ENCODE measurements at places on chromosomes 7 and 10.

DNA sequence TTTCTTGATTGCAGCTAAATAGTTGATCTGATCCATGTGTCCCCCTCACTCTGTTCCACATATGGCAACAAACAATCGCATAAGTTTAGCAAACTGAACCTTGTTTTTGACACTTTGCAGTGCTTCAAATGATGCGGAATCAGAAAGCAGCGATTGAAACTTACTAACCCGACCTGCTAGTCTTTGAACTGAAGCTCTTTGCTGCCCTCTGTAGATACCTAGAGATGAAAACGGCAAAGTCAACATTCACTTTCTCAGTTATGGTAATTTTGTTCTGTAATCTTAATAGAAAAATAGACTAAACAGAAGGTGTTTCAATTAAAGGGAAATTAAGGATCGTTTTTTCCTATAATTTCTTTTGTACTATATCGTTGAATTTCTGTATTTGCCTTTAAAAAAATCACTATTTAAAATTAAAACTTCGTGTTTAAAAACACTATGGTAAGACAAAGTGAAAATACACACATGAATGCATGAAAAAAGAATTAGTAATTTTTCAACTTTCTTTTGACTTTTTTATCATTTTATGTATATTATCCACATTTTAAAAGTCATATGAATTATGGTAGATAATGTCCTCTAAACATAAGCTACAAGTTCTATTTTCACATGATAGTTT lies 276.5 kb downstream of the MAGI2 start:
- DNase-seq: peak; percentile 66

GRCh38 chr10:1172256-1172984 lies 116.2 kb downstream of the WDR37 start:
- DNase-seq: no peak

- no peak for DNase-seq
Observed at GRCh38 chr7:92992932-92993331, 124.8 kb downstream of the SAMD9 start.

GRCh38 chr7:64876792-64877713 lies 26.0 kb upstream of the ZNF273 start:
- DNase-seq: no peak

DNA sequence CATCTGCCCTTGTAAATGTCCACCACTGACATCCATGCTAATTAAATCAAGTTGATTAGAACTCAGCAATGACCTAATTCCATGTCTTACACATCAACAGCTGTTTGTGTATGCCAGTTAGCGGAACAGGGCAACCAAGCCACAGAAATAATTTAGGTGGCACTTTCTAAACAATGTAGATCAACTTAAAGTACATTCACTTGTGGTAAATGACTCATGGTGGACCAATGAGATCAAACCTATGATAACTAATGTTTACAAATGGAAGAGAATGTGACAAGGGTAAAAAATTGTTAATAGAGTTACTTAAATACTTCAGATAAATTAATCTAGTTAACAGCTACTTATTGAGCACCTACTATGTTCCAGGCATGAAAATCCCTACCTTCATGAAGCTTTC lies 63.1 kb upstream of the ICA1 start:
- DNase-seq: no peak

GRCh38 chr7:47484923-47485639 lies 96.8 kb downstream of the TNS3 start:
- no peak for DNase-seq

DNA sequence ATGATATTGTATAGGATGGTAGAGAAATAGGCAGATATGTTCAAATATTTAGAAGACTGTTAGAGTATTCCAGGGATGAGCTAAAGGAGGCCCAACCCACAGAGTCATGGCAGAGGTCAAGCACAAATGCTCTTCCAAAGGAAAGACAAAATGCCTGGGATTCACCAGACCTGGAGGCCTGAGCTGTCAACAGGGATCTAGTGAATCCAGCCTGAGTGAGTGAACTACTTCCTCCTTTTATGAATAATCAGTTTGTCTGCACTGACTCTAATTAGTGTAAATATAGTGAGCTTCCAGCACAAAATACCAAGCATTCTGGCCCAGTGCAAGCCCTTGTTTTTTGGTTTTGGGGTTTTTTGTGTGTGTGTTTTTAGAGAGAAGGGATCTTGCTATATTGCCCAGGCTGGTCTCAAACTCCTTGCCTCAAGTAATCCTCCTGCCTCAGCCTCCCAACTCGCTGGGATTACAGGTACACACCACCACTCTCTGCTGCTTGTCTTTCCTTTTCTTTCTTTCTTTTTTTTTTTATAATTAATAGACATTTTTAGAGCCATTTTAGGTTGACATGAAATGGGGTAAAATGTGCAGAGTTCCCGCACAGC lies 244.4 kb downstream of the SKIDA1 start:
- DNase-seq: no peak
